Activated CD4-positive, alpha-beta T cell treated with anti-CD3 and anti-CD28 coated beads for 48 hours (primary cell): ENCODE measurements at places on chromosomes 1 and 21.
A peak's percentile ranks its signal among the peaks of the same experiment; 100 is the strongest.

DNA sequence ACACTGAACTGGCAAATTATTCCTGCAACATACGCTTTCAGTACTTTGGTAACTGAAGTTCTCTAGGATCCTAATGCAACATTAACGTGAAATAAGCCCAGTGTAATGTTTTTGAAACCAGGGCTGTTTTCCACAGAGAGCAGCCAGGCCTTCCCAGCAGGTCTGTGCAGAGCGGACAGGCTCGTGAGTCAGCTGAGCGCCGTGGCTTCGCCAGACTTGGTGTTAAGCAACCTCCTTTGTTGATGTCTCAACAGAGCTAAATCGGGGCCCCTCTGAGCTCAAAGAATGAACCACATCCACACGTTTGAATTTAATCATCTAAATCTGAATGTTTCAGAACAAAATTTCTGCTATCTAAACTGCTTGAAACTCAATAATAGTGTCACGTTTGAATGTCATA, 181.8 kb upstream of the FMN2 start:
- no peak for DNase-seq

- no peak for DNase-seq
Measured at GRCh38 chr1:229281339-229281926, 10.5 kb downstream of the RAB4A start.

- no peak for DNase-seq
Measured at GRCh38 chr1:115506924-115507589, 134.7 kb upstream of the VANGL1 start.

DNA sequence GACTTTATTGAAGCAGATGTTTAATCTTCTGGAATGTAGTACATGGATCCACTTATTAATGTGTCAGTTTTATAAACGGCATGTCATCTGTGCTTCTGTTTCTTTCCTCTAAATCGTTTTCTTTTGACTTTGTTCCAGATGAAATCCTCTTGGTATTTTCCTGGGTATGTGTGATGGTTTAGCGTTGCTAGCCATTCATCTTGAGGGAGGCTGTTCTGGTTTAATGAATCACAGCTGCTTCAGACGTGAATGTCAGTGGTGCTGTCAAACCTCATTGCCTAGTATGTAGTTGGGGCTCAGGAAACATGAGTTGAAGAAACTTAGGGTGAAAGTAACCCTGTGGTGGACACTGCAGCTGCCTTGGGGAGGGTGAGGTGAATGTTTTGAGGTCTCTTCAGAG, 33.2 kb downstream of the KCNK1 start:
- DNase-seq, result no peak

GRCh38 chr1:76944942-76945341, 77.7 kb downstream of the ST6GALNAC5 start:
- no peak for DNase-seq

DNA sequence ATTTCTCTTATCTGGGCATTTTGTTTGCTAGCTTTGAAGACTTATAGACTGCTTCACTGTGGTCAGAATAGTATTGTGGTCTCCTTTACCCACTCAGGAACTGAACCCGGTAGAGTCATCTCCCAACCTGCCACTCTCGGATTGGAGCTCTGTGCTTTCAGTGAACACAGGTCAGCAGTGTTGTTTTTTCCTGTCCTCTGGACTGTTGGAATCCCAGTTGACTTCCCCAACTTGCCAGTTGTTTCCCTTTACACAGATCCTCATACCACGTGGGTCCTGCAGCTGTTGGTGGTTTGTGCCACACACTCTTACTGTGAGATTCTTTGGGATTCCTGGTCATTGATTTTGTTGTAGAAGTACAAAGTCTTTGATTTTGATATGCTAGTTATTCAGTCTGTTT, 214.1 kb downstream of the DYRK1A start:
- no peak for DNase-seq

DNA sequence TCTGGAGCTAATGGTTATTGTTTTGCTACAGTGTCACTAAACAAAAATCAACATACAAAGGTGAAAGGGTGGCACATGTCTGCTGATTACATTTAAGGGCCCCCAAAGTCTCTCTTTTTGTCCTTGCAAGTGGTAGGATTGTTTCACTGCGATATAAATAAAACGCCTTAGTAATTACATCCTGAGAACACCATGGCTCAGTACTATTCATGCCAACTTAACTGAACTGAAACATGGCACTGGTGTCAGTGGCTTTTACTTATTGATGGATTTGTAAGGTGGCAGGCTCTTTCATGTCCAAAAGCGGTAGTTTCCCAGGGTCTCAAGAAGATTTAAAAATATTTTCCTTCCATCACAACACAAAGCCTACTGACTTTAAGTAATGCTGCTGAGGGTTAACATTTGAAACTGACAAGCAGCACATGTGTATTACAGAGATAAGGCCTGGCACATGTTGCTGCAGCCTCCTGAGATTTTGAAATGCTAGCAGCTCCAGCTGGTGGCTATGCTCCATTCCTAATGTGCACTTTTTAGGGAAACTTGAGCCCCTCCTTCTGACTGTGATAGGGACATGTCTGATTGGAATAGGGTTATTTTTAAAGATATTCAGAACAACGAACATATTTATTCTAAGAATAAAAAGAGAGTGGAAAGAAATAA, 86.8 kb downstream of the ATP1B1 start:
- DNase-seq, result no peak

DNA sequence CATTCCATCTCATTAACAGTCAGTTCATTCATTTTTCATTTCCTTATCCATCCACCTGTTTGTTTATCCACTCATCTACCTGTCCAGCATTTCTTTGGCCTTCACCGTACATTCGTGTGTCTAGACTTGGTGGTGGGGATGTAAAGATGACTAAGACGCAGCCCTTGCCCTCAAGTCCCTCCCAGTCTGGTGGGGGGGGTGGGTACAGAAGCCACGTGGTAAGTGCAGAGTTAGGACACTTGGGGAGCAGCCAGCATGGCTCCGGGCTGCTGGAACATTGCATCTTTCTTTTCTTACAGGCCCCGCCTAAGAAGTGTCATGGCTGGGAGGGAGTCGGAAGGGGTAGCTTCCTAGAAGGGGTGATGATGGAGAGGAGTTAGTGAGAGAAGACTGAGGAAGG, 17.2 kb downstream of the KIF26B start:
- no peak for DNase-seq

GRCh38 chr1:2645143-2645542, 12.3 kb upstream of the MMEL1 start:
- DNase-seq, result peak; percentile 1

DNA sequence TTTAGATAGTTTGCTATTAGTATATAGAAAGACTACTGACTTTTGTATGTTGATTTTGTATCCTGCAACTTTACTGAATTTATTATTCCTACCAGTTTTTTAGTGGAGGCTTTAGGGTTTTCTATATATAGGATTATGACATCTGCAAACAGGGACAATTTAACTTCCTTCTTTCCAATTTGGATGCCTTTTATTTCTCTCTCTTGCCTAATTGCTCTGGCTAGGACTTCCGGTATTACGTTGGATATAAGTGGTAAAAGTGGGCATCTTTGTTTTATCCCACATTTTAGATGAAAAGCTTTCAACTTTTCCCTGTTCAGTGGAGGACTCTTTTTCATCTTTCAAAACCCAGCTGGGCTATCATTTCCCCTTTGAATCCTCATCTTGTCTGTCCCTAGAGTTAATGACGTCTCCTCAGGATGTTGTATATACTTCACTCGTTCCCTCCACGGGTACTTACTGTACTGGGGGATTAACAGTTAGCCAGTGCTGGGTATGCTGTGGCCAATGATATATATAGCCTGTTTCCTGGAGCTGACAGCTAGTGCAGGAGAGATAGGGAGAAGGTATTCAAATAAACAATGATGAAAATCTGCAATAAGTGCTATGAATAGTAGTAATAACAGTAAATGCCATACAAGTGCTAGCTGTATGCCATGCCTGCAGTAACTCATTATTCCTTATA, 9.8 kb downstream of the ACOT11 start:
- DNase-seq, result no peak

- DNase-seq, result no peak
Measured at GRCh38 chr1:119898981-119899720, 2.8 kb upstream of the ADAM30 start.

DNA sequence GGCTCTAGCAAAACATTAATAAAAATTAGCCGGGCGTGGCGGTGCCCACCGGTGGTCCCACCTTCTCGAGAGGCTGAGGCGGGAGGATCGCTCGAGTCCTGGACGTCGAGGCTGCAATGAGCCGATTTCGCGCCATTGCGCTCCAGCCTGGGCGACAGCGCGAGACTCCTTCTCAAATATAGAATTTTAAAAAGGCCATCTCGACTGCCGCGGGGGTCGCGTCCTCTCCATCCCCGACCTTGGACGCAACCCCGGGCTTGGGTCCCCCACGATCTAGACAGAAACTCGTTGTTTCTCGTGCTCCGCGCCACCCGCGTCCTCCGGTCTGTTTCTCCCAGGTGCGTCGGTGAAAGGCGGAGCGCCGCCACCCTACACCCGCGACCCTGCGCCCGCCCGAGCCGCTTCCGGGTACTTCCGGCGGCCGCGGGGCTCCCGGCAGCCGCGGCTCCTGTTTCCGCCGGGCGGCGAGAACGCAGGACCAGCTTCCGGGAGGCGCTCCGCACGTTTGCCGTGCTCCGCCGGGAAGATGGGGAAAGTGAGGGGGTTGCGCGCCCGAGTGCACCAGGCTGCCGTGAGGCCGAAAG, at the start of gene SLX9:
Gene SLX9 (plus strand): TSS at position 498 of the 584 bp plus-strand sequence. CDS start 29 bp downstream, at position 527.
- DNase-seq, result peak; percentile 89
